ENCODE measurements at places on chromosomes 3 and 15.

- DNase-seq = no peak
These were observed 1.2 kb downstream of the CISH start for GRCh38 chr3:50610181-50610971.

DNA sequence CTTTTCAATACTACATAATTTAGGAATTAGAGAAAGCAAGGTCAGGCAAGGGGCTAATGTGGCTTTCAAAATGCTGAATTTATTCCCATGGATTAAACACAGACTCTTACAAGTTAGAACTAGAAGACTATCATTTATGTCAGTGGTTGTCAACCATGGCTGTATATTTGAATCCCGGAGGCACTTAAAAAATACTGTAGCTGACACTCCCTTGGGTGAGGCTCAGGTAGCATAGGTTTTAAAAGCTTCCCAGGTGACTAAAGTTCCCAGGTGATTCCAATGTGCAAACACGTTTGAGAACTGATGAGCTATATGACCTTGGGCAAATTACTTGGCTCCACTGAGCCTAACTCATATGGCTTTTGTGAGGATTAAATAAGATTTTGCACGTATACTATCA, 29.6 kb downstream of the AAGAB start:
- DNase-seq = no peak

DNA sequence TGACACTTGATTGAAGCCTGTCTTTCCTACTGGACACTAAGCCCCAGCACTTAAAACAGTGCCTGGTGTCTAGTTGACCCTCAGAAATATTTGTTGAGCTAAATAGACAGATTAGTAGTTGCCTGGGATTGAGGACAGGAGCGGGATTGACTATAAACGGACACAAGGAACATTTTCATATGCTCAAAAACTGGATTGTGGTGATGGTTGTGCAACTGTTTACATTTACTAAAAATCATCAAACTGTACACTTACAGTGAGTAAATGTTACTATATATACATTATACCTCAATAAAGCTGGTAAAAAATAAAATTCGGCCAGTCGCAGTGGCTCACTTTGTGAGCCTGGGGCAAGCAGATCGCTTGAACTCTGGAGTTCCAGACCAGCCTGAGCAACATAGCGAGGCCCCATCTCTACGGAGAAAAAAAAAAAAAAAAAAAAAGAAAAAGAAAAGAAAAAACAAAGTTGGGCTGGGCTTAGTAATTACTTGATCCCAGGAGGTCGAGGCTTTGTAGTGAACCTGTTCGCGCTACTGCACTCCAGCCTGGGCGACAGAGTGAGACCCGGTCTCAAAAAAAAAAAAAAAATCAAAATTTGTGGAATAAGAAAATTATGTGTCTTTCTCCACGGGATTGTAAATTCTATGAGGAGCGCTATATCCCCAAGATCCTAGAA, 632 bp upstream of the IDH3A start:
- DNase-seq = no peak

DNA sequence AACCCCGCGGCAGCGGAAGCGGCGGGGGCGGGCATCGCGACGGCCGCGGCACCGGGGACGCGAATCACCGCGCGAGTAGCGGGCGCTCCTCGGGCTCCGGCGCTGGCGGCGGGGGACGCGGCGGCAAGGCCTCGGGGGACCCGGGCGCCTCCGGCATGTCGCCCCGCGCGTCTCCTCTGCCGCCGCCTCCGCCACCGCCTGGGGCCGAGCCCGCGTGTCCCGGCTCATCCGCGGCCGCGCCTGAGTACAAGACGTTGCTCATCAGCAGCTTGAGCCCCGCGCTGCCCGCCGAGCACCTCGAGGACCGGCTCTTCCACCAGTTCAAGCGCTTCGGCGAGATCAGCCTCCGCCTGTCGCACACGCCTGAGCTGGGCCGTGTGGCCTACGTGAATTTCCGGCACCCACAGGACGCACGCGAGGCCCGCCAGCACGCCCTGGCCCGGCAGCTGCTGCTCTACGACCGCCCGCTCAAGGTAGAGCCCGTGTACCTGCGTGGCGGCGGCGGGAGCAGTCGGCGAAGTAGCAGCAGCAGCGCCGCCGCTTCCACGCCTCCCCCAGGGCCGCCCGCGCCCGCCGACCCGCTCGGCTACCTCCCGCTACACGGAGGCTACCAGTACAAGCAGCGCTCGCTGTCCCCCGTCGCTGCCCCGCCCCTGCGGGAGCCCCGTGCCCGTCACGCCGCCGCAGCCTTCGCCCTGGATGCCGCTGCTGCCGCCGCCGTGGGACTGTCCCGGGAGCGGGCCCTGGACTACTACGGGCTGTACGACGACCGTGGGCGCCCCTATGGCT, 675 bp downstream of the RBM15B start:
- no peak for DNase-seq
